NCI-H1436 (cell line): ENCODE measurements at places on chromosomes 5 and 9.

DNA sequence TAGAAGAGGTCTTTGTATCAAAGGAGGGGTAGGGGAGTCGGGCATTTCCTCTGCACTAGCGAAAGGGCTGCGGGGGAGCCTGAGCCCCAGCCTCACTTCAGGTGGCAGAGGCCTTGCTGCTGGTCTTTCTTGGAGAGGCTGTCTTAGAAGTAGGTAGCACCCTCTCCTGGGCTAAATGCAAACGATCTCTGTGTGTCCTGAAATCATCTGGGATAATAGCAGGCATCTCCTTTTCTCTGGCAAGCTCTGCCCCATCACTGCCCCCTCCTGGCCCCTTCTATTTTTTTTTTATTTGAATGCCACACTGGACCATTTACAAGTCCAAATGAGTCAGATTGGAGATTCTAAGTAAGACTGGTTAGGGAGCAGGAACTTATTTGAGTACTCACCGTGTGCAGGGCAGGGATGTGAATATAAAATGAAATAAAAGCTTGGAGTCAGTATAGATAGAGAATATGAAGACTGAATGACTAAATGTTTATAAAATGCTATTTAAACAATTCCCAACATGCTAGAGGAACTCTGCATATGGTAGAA is 137.1 kb downstream of the FGF1 start:
- peak; percentile 84 for DNase-seq

GRCh38 chr9:98176391-98177259 is 15.8 kb downstream of the CORO2A start:
- no peak for DNase-seq

- no peak for DNase-seq
These were observed 95.3 kb downstream of the GALNT10 start for GRCh38 chr5:154285661-154286408.

- DNase-seq = no peak
These were observed 541 bp upstream of the TBCA start for GRCh38 chr5:77776554-77777206.

DNA sequence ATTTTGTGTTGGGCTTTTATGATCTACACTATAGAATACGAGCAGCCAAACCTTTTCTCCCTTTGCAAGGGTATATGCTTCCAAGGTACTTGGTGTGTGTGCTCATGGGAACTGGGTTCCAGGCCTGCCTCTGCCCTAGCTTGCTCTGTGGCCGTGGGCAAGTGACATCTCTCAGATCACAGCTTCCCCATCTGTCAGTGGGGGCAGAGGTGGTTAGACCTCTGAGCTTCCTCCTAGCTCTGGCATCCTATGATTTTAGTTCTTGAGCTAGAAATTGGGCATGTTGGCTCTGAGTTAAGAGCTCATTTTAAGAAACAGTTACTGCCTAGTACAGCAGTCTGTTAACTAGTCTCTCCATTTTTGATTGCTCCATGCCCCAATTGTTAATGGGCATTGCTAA is 12.5 kb upstream of the CCNJL start:
- DNase-seq = no peak

DNA sequence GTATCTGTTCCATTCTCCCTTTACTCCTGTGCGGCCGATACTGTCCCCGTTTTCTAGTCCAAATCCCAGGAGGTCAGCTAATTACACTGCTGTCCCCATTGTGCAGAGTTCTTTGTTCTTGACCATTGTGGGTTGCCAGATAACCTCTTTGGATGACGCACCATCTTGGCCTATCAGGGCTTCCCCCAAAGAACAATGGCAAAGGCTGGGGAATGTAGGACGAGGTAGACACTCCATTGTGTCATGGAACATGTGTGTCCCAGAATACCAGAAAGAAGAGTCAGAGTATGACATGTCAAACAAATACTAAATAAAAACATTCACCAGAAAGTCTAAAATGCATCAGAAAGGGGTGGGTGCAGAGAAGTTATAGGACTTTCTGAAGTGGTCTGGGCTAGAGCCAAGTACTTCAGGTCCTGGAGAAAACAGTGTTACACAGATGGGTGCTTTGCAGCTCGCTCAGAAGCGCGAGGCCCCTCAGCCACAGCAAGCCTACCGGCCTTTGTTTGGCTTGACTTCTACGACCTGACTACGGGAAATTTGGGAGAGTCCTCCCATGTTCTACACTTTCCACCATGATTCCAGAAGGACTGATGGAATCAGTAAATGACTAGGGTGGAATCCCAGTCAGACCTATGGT is 83.2 kb upstream of the SSBP2 start:
- no peak for DNase-seq

- no peak for DNase-seq
These were observed 97.5 kb upstream of the ARAP3 start for GRCh38 chr5:141779503-141779973.

- DNase-seq = no peak
These were observed 31.4 kb downstream of the C6 start for GRCh38 chr5:41181691-41182564.

- DNase-seq = no peak
These were observed 7.3 kb upstream of the LMX1B start for GRCh38 chr9:126606483-126606870.

DNA sequence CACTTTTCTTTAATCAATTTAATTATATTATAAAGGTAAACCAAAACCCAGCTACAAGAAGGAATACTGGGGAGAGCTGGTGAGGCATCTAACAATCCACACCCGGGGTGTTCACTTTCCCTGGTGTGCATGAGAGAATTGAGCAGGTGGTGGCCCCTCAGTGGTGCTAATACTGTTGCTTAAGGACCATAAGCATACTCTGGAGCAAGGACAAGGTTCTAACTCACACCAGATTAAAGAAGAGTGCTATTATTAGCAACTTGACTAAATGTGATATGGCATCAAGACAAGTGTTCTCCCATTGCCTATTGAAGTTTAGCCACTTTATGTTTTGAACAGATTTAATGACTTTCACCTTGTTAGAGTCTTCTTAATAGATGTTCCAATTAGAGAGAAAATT is 8.8 kb downstream of the RGS7BP start:
- DNase-seq = no peak

GRCh38 chr9:81560851-81561732 is 128.3 kb downstream of the TLE1 start:
- DNase-seq = no peak

- no peak for DNase-seq
These were observed 291.2 kb downstream of the EPB41L4A start for GRCh38 chr5:112127861-112128260.

- DNase-seq = no peak
These were observed 170.4 kb downstream of the TTC39B start for GRCh38 chr9:15136646-15137045.

- no peak for DNase-seq
These were observed 100.4 kb downstream of the FGF1 start for GRCh38 chr5:142585451-142585850.

DNA sequence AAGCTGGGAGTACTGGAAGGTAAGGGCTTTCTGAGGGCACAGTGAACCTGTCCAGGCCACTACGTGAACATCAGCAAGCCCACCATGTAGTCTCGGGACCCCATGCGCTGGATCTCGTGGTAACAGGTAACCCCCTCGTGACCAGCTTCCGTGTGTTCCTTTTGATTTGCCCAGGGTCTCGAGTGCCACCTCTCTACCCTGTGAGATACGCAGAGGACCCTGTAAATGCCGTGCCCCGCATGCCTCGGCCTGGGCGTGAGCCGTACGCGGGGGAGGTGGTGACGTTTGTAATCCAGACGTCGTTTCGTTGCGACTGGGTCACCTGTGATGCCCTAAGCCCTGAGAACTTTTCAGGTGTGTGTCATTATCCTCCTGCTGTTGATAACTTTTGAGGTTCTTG is 45.5 kb downstream of the TENT4A start:
- DNase-seq = no peak

DNA sequence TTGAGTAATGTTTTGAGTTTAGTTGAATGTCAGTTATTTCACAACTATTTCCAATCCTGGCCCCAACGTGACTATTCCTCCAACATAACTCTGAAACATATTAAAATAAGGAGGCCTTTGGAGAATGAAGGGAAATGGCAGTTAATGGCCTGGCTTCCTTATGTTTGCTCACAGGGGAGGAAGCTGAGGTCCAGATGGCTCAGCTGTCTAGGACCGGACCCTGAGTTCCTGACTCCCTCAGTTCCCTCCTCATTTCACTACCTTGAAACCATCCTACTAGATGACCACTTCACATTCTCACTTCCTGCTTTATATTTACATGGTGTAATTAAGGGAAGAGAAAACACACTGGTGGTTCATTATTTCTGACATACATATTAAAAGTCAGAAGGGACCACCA is 6.6 kb downstream of the OTULINL start:
- DNase-seq = no peak

- no peak for DNase-seq
These were observed 51.1 kb upstream of the LHFPL2 start for GRCh38 chr5:78699552-78700153.

- no peak for DNase-seq
These were observed 244.8 kb downstream of the CSNK1G3 start for GRCh38 chr5:123756816-123757215.

GRCh38 chr5:8720506-8720905 is 825.4 kb downstream of the SEMA5A start:
- DNase-seq = no peak

DNA sequence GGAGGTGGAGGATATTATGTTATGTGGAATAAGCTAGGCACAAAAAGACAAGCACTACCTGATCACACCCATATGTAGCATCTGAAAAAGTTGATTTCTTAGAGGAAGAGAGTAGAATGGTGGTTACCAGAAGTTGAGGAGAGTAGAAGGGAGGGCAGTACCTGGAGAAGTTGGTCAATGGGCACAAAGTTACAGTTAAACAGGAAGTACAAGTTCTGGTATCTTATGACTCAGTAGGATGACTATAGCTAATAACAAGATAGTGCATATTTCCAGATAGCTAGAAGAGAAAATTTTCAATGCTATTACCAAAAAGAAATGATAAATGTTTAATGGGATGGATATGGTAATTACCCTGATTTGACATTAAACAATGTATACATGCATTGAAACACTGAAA is 686.7 kb downstream of the ISL1 start:
- no peak for DNase-seq

- no peak for DNase-seq
These were observed 235.4 kb downstream of the CACNA1B start for GRCh38 chr9:138112791-138113600.

DNA sequence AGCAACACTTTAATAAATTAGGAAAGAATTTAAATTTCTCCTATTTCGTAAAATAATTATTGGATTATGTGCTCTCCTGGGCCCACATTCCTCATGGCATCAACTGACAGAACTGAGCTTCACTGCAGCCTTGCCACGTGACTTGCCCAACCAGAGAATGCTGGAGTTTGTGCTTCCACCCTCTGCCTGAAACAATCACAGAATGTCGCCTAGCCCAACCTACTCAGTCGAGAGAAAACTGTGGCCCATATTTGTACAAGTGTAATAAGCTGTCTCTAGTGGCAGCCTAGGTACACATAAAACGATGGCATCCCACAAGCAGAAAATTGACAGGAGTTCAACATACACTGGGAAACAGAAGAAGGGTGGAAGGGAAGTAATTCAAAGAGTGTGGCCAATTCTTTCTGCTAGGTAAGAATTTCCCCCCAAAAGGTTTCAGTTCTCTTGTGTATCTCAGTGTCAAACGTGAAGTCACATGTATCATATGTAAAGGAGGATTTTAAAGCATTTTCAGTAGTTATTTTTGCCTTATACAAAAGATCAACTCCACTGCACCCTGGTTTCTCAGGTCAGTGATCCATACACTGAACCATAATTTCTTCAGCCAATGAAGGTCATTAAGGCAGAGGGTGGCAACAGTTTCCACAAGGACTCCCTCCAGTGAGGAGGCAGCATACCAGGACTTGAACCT is 41.7 kb downstream of the ZNF608 start:
- peak; percentile 34 for DNase-seq

DNA sequence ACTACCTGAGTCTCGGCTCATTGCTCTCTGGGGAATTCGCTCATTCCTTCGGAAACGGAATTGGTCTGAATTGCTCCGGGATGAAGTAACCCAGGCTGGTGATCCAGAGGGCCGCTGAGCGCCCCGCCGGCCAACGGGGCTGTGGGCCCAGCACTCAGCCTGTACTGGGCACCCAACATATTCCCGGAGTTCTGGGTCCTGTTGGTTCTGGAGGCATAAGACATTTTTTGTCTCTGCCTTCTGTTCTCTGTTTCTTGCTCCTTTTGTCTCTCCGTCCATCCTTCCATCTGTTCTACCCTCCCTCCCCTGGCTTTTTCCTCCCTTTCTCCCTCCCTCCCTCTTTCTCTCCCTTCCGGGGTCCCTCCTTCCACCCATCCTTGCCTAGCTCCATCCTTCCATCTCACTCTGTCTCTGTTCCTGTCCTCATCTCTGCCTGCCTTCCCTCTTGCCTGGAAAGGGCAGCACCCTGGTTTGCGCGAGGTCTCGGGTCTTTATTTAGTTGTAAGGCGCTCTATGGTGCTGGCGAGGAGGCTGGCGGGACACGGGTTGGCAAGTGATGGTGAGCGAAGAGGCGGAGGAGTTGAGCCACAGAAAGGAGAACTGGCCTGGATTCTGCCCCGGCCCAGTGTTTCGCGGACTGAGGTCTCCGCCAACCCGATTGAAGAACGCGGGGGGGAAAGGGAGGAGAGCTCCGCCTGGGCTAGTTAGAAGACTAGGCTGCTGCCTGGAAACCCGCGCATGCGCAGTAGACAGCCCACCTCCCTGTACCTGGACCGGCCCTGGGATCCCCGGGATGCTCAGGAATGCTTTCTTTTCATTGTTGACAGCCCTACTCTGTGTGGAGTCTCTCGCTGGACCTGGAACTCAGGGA is 1468.0 kb downstream of the FOXD4L5 start:
- no peak for DNase-seq

GRCh38 chr5:132877938-132878337 is 4.5 kb downstream of the LEAP2 start:
- DNase-seq = no peak

- DNase-seq = no peak
These were observed 16.0 kb downstream of the LYRM7 start for GRCh38 chr5:131186561-131187256.

DNA sequence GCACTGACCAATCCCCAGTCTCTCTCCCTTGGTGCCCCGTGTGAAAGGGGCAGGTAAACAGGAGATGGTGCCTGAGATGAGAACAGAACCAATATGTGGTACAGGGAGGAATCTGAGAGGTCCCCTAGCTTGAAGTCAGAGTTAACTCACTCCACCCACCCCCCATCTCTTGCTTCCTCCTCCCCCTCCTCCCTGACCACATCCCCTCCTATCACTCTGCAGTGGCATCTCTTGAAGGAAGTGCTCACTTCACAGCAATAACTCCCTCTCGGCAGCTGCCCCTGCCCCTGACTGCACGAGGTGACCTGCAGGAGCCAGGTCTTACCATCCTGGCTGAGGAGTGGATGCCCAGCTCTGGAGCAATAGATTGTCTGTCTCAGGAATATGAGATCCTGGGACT is 224.0 kb downstream of the GAS1 start:
- DNase-seq = no peak

GRCh38 chr9:14232111-14232510 is 81.8 kb downstream of the NFIB start:
- DNase-seq = no peak
